CD8-positive, alpha-beta T cell (primary cell): ENCODE measurements at places on chromosomes 7 and 10. TPM values are rescaled to one million over a fixed set of nuclear protein-coding genes. Genes with fewer than 3 reads are reported as not detected.

Gene ARL4A
- 48.6 TPM for total RNA-seq

DNA sequence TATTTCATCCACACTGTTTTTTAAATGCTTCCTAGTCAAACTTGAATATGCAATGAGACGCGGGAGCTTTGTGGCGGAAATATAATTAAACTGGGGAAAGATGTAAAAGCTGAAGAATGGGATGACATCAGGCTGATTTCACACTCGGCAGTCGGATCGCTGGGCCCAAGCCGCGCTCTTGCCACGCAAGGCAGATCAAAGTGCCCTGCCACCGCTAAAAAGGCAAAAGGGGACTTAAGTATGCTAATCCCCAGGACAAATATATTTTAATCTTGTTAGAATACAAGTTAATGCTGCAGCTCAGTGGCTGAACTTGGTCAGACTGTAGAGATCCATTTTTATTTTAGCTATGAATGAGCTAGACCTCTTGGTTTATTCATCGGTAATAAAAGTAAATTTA, 13.8 kb downstream of the EN2 start:
- no peak for DNase-seq

DNA sequence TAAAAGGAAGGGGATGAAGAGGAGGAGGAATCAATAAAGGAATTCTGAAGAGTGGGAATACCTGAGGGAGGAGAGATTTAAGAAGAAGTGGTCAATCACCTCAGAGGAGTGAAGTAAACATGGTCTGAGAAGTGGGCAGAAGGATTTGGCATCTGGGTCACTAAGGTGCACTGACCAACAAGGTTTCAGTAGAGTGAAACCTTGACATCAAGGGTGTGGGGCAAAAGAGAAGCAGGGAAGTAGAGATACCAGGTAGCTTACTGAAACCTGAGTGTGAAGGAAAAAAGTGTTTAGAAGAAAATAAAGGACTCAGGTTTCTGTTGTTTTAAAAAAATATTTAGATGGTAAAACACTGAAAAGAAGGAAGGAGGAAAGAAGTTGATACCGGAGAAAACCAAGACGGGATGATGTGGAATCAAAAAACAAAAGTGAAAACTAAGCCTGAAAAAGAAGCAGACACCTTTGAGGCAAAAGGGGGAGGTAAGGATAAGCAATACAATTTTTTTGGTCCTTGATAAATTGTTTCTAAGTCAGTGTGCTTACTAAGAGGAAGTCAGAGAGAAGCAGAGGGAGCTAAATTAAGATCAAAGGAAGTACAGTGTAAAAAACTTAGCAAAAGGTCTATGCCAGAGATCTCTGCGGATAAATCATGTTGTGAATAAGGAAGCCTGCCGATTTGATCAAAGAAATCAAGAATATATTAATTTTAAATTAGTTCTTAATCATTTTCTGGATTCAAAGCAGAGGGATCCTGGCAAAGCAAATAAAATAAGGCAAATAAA, 137.2 kb upstream of the GPR22 start:
- DNase-seq, result no peak

DNA sequence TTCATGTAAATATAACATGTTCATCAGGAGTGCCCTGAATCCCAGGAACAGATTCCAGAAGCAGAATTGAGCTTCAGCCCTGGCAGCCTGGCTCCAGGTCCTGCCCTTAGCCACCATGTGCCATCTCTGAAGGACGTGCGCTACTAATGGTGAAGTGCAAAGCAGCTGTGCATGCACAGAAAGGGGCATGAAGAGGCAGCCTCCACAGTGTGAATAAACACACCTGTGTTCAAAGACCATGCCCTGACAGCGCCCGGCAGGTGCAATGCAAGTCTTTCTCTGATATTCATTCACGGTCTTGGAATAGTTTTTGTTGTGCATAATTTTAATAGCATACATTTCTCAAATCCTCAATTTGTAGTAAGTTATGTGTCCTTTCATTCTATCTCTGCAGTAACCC, 250.4 kb upstream of the TCERG1L start:
- DNase-seq, result no peak

DNA sequence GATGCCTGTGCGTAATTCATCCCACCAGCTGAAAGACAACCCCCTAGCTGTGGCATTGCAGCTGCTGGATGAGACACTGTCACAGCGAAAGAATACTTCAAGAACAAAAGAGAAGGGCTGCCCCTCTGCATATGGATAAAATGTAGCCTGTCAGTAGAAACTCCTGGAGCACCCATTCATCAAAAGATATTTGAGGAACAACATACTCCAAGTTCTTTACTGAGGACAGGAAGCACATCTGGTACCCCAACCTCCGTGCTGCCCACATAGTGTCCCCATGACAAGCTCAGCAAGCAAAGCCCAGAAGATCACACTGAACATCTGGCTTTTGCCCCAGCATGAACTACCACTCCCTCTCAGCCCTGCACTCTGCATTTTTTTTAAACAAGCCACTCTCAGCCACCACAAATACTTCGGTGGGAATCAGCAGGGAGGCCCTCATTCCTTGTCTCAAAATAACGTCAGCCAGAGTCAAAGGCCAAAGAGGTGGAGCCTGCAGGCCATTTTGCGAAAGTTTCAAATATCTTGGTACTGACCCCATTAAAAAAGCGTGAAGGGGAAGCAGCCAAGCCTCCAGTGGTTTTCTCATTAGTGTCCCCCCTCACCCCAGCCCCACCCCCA, 1.7 kb downstream of the CREB3L2 start:
- DNase-seq, result no peak

Gene LRRN3
- total RNA-seq, result 8.4 TPM

Gene OR9A2
- not detected for total RNA-seq

GRCh38 chr7:112138938-112139337, 67.3 kb downstream of the DOCK4 start:
- DNase-seq, result no peak

Gene SORCS3
- 0.14 TPM for total RNA-seq

DNA sequence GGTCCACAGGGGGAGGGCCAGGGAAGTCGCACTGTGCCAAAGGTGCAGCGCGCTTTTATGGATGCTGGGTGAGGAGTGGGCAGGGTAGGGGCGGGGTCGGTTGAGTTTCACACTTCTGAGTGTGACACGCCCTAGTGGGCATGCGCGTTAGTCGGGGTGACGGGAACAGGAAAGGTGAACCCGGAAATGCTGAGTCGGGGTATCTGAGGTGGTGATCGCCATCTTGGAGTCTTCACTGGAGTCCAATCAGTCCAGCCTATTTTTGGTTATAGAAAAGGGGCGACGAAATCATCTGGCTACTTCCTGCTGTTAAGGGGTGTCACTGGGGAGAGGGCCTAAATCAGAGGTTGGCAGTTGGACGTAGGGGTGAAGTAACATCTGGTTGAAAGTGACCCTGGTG, 40.8 kb downstream of the ZNF138 start:
- no peak for DNase-seq

DNA sequence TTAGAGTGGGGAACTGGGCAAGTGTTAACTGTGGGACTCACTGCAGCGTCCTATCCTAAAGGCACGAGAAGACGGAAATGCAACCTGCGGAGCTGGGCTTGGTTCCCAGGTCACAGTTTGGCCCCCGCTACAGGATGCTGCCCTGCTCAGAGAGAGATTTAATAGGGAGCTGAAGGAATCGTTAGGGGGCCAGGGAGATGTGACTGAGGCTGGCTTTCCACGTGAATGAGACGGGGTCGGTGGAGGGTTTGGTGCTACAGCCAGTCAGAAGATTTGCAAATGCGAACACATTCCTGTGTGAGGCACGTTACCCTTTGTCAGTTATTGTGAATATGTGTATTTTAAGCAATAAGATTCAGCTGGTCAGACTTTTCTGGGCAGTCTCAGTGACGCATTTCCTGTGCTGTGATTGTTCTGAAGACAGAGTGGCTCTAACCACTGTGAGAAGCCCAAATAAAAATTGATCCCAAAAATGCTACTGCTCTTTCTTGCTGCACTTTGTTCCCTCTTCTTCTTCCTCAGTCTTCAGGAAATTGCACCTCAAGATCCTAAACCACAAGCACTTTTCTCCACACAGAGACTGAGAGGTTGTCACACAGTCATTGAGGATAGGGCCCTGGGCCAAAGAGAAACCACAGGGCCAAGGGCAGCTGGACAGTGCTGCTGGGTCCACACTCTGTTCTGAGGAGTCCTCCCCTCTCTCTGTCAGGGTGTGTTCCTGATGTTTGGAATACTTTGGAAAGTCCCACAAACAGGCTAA, 21.2 kb downstream of the CYP17A1 start:
- no peak for DNase-seq

Gene NPY
- total RNA-seq, result not detected

Gene CLCN1
- total RNA-seq, result not detected
